ENCODE measurements at places on chromosomes 16 and 17.

- DNase-seq, result no peak
Measured at GRCh38 chr16:23607726-23608125, 11.6 kb upstream of the NDUFAB1 start.

DNA sequence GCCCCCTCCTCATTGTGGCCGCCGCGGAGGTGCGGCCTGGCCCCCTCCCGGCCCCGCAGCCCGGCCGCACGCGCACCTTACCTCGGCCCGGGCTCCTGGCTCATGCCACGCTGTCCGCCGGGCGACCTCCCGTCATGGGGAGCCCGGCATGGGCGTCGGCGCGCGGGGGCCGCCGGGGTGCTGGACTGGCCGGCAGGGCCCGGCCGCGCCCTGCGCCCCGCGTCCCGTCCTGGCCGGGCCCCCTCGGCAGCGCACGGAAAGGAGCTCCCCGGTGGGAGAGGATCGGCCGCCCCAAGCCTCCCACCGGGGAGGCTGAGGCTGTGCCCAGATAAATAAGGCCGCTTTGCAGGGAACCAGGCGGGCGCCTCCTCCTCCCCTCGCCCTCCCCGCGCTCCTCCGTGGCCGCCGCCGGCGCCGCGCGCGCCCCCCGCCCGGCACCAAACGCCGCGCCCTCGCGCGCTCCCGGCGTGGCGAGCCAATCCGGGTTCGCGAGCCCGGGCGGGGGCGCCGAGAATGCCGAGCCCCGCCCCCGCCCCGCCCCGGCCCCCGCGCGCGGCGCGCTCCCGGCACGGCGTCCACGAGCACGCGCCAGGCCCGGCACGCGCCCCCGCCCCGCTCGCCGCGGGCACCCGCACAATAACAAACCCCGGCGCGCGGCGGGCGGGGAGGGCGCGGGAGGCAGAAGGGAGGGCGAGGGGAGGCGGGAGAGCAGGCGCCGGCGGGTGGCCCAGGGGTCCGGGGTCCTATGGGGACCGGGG is at the start of gene FBXL16:
Gene FBXL16 (minus strand): TSS at position 371 of the 758 bp plus-strand sequence. CDS start 8,396 bp downstream, outside the sequence.
- DNase-seq, result no peak

GRCh38 chr16:81842564-81843242 is 63.6 kb downstream of the PLCG2 start:
- DNase-seq, result no peak

GRCh38 chr17:51401279-51401678 is 140.9 kb downstream of the UTP18 start:
- no peak for DNase-seq

DNA sequence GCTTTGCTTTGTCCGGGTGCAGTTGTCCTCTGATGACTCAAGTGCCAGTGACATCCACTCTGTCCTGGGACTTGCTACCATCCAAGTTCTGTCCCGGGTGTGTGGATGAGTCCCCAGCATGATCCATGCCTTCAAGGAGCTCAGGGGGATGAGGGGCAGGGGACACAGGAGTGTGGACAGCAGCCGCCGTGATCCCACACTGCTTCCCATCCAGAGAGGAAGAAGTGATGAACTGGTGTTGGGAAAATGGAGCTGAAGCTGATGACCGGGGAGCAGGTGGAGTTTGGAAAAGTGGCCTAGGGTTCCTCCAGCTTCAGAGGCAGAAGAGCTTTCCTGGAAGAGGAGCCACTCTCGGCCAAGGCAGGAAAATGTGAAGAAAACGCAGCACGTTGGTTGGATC is 249.6 kb upstream of the TNRC6C start:
- DNase-seq, result no peak

- DNase-seq, result no peak
Measured at GRCh38 chr16:31535737-31536136, 8.0 kb downstream of the AHSP start.

DNA sequence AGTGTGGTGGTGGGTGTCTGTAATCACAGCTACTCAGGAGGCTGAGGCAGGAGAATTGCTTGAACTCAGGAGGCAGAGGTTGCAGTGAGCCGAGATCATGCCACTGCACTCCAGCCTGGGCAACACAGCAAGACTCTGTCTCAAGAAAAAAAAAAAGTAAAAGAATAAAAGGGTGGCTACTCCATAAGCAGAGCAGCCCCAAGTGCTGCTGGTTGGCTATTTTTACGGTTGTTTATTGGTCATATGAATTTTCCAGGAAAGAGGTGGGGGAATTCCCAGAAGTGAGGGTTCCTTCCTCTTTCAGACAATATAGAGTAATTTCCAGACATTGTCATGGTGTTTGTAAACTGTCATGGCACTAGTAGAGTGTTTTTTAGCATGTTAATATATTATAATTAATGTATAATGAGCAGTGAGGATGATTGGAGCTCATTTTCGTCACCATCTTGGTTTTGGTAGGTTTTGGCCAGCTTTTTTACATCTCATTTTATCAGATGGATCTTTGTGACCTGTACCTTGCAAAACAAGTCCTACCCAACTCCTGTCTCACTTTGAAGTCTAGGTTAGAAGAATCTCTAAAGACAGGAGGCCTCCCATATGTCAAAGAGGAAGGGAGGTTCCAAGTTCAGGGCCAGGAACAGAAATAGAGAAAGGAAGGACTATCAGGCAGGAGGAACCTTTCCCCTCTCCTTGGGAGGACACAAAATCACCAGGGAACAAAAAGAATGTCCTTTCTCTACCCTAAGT is 39.1 kb downstream of the HOXB1 start:
- no peak for DNase-seq

DNA sequence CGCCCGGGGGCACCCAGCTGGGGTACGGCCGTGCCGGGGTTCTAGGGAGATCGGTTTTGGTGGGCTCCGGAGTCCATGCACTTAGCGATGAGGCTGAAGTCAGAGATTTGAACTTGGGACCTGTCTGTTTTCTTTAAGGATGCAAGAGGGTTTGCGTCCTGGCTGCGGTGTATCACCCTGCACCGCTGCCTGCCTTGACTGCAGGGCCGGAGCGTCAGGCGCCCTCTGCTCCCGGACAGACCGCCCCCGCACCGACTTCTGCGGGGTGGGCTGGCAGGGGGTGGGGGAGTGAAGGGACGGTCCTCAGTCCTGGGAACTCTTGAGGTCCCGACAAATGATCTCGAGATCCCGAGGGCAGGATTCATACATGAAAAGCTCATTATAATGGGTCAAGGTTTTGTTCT is 701 bp downstream of the PDP2 start:
- no peak for DNase-seq

DNA sequence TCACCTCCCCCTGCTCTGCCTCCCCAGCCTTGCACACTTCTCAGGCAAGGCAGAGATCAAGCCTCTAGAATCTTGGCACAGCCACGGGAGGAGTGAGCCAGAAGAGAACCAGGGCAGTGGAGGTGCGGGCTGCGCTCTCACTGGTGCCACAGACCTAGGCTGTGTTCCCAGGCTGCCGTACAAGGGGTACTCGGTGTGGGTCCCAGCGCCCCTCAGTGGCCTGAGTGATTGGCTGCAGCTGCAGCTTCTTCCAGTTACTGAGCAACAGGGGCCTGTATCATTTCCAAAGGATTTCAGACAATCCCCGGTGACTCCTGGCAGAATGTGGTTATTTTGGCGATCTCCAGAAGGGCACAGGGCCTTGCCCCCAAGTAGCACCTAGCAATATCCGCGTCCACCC is 1852.1 kb downstream of the TP53TG3F start:
- DNase-seq, result no peak

DNA sequence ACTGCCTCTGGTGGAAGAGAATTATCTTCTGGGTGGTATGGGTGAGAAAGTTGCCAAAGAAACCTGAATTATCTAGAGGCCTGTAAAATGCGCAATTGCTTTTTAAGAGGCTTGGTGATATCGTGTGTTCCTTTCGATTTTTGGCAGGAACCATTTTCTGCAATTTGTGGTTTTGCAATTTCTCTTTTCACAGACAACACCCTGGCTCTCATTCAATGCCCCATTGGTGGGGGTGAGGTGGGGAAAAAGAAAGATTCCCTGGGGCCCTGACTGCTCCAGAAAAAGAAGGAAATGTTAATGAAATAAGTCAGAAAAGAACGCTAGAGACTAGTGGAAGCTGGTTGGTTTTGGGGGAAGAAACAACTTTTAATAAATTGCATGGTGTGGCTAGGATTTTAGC is 77.4 kb downstream of the ANKFN1 start:
- DNase-seq, result no peak

DNA sequence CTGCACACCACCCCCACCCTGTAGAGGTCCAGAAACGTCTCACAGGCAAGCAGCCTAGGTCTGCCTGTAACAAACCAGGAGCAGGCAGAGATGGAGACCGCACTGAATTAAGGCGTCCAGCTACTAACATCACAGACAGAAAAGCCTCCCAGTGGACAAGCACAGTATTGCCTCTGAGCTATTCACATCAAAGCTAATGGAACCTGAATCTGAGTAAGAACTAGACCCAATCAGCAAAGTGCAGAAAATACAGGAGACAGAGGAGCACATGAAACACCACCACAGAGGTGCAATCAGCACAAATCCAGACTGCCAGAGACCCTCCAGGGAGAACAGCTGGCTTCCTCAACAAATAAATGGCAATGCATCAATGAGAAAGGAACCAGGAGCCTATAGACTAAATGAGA is 22.2 kb upstream of the PEMT start:
- DNase-seq, result peak; percentile 37

DNA sequence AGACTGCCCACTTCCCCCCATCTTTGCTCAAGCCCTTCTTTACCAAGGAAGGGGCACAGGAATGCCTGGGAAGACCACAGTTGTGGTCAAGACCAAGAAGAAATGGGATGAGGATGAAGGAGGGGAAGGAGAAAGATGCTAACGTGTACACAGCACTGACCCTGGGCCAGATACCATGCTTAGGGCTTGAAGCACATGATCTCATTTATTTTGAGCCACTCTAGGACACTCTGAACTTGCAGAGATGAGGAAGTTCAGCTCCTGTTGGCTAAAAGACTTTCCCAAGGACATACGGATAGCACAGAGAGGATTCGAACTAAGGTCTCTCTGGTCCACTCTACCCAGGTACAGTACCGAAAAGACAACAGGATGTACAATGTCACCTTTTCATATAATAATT is 42.6 kb downstream of the PIK3R5 start:
- no peak for DNase-seq

DNA sequence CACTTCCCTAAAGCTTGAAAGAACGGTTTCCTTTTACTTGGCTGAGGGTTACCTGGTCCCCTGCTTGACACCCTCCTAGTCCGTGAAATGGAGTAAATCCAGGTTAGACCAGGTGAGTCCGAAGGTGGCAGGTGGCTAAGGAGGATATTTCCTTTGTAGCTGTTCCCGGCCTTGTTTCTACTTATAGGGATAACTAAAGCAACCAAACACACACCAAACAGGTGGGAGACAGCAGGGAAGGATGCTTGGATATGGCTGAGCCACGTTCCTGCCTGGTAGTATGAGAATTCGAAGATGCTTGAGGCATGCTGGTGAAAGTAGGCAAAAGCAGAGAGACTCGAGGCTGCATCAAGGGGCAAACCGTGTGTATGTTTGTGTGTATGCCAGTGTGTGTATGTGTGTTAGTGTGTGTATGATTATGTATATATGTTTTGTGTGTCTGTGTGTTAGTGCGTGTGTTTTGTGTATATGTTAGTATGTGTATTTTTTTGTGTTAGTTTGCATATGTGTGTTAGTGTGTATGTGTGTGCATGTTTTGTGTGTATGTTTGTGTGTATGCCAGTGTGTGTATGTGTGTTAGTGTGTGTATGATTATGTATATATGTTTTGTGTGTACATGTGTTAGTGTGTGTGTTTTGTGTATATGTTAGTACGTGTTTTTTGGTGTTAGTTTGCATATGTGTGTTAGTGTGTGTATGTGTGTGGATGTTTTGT is 28.9 kb downstream of the RBFOX1 start:
- DNase-seq, result no peak

DNA sequence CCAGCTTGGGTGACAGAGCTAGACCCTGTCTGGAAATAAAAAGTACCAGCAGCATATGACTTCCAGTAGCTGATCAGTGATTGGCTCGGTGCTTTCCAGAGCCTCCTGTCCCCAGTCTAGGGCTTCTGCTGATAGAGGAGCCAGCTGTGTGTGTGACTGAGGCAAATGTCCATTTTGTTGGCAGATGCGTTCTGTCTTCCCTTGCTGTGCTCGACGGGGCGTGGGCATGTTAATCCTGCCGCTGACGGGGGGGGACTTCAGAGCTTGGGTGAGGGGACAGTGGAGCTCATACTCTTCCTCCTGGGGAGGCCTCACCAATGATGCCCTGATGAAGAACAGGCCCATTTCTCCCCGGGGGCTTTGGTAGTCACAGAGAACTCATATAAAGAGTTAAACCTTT is 14.6 kb downstream of the KCTD2 start:
- no peak for DNase-seq

GRCh38 chr16:50121278-50121677 is 31.8 kb upstream of the TENT4B start:
- DNase-seq, result no peak

- no peak for DNase-seq
Measured at GRCh38 chr16:50878966-50879615, 137.2 kb downstream of the CYLD start.

DNA sequence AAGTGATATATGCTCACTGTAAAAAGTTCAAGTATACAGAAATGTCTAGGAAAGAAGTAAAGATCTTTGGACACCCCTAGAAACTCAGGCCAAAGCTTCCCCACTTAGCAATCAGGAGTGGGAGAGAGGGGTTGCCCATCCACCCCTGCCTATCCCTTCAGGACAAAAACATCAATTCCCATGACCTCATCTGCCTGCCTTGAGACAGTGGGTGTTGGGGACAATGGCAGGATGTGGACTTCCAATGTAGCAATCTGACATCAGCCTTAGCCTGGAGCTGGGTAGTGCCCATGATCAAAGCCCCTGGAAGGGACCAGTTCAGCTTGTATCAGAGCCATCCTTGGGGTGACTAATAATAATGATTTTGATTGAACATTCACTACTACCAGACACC is 18.1 kb downstream of the ITPRIPL2 start:
- DNase-seq, result no peak

- no peak for DNase-seq
Measured at GRCh38 chr17:58302171-58302918, 21.6 kb upstream of the MPO start.

DNA sequence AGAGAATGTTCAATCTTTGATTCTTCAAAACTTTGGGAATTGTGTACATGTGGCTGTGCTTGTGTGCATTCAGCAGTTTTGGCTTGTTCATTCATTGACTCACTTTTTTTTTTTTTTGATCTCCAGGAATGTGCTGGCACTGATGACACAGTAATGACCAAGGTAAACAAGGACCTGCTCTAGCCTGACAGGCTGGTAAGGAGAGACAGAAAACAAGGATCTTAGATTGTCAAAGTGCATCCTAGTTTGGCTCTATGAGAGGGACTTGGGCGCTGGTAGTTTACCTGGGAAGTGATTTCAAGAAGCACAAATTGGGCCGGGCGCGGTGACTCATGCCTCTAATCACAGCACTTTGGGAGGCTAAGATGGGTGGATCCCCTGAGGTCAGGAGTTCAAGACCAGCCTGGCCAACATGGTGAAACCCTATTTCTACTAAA is 233.1 kb upstream of the WSCD1 start:
- no peak for DNase-seq

Data from activated CD4-positive, alpha-beta T cell treated with anti-CD3 and anti-CD28 coated beads, Interleukin-2, amount 50 U/mL, for 4 hours (primary cell).